Posterior cingulate gyrus (tissue), 11 donors: ENCODE measurements at places on chromosomes 2 and 18.

- DNase-seq: no peak
Measured at GRCh38 chr18:66325251-66325650, 278.6 kb downstream of the CDH19 start.

DNA sequence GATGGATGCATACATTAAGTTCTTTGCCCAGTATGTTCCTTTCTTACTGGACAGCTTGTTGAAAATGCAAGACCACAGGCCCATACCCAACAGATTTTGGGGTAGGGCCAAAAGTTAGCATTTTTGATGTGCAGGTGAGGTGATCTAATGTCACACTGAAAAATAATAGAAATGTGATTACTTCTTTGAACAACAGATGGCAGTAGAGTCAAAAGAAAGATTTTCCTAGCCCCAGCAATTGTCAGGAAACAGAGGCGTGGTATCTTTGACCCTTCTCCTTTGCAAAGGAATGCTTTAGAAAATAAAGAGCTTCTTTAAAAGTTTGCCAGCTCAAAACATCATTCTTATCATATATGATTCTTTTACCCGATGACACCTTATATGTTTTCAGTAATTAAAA is 343.6 kb upstream of the SYT4 start:
- no peak for DNase-seq

GRCh38 chr2:71742953-71743601 is 289.7 kb downstream of the DYSF start:
- DNase-seq: no peak

- DNase-seq: no peak
Measured at GRCh38 chr2:239047420-239047819, 199.5 kb downstream of the TWIST2 start.

DNA sequence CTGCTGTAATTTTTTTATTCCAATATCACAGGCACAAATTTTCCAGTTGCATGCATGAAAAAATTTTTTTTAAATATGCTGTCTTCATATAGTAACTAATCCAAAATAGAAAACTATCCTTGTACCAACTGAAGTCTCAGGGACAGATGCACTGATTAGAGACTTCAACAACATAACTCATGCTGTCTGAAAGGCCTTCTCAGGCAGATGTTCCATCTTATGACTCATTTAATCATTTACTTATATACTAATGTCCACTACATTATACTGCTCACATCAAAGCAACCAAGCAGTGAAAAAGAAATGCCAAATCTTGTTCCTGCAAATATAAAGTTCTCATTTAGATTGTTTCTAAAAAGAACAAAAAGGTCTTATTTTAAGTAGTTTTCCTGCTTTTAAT is 53.1 kb downstream of the OLA1 start:
- no peak for DNase-seq

GRCh38 chr2:174339561-174340399 is 5.0 kb downstream of the SP9 start:
- DNase-seq: no peak

GRCh38 chr2:121754851-121755236 is 607 bp upstream of the TSN start:
- no peak for DNase-seq

DNA sequence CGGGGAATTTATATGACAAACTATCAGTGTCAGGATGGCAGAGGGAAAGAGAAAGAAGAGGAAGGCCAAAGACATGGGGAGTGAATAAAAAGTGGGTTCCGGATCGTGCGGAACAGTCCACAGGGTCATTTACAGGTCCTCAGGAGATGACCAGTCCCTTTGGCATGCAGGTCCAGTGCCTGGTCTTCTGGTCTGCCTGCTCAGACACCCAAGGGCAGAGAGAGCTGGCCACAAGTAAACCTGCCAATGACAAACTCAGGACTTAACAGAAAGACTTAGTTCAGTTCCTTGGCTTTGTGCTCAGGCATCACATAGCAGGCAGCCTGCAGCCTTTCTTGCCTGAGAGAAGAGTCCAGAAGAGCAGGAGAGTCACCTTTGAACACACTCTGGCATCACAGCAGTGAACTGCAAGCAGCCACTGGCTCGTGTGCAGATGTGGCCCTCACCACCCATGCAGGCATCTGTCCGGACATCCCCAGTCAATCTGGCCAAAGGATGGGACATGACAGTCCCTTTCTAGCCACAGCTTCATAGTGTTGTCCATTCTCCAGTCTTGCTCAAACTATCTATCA is 14.0 kb downstream of the TMEM127 start:
- no peak for DNase-seq

GRCh38 chr2:47288864-47289263 is 114.1 kb upstream of the MSH2 start:
- no peak for DNase-seq

DNA sequence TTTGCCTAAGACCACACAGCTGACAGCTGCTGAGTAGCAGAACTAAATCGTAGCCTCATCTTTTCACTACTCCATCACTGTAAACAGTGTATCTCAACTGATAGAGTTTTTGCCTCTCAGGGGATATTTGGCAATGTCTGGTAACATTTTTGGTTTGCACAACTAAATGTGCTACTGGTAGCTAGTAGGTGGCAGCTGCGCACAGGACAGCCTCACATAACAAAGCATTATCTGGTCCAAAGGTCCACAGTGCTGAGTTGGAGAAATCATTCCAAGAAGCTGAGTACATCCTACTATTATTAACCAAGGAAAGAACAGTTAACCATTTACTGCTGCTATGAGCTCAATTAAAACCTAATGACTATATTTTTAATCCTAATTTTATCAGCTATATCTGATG is 6.1 kb upstream of the CCDC102B start:
- no peak for DNase-seq

DNA sequence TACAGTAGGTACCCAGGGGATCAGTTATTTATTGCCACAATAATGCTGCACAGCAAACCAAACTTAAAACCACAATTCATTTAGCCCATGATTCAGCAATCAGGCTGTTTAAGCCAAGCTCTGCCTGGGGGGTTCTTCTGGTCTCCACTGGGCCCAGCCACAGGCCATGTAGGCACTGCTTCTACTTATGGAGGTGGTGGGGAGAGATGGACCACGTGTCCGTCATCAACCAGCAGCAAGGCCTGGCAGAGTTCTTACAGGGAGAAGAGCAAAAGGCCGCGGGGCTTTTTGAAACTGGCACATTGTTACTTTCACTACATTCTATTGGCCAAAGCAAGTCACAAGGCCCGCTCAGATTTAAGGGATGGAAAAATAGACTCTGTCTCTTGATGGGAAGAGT is 76.3 kb upstream of the DAPL1 start:
- DNase-seq: no peak

GRCh38 chr18:52979892-52980291 is 639.9 kb downstream of the DCC start:
- DNase-seq: no peak

DNA sequence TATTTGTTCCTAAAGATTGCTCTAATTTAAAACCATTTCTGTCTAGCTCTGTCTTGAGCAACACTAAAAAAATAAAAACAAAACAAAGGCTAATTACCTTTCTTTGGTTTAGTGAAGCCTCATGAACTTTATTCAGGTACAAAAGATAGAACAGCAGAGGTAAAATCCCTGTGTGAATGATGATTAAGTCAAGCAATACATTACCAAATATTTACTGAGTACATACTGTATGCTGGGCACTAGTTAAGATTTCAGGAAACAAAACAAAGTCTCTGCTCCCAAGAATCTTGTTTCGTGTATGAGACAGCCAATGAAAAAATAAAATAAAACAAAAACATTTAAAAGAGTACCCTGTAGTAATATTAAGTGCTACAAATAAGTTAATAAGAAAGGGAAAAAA is 257.5 kb downstream of the RND3 start:
- DNase-seq: no peak

GRCh38 chr2:173851141-173851641 is 114.0 kb downstream of the SP3 start:
- peak; percentile 21 for DNase-seq

DNA sequence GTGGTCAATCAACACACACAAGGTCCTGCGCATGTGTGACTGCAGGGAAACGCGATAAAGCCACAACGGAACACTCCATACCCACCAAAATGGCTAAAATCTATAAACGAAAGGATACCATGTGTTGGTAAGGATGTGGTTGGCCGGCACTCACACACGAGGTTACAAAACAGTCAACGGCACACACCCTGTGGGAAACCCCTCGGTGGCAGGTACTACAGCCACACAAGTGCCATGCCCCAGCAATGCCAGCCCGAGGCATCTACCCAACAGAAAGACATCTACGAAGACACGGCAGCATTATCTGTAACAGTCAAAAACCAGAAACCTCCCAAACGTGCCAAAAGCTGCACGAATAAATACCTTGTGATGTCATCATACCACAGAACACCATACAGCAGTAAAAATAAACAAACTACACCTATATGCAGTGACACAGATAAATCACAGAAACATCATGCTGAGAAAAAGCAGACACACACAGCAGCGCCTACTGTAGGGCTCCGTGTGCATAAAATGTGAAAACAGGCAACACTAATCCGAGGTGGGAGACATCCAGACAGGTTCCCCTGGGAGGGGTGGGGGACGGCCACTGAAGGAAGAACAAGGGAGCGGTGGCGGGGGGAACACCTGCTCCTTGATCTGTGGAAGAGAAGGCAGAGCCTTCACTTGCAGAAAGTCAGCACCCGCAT is 36.7 kb downstream of the HDAC4 start:
- no peak for DNase-seq

DNA sequence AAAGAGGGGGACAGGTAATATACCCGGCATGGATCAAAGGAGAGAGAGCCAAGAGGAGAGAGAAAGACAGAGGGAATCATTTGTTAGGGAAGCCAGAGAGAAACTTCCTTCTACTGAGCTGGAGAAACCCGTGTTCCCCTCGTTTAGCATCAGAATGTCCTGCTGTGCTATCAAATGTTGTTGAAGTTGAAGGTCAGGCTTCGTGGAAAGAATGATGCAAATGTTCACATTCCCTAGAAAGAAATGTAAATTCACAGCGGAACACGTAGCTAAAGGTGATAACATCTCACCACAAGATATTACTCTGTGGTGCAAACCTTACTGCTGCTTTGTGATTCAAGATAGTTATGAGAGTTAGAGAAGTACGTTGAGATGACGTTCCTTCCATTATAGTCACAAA is 258.1 kb downstream of the LNPK start:
- no peak for DNase-seq

DNA sequence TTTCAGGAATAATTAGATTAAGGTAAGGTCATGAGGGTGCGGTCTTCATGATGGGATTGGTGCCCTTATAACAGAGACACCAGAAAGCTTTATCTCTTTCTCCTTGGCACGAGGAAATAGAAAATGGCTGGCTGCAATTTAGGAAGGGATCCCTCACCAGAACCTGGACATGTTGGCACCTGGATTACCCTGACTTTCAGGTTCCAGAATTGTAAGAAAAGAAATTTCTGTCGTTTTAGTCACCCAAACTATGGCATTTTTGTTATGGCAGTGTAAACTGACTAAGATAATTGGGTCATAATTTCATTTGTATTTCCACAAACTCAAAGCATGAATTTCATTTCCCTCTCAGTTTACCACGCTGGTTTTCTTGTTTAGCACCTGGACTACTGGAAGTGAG is 473.6 kb downstream of the PTH2R start:
- DNase-seq: no peak

DNA sequence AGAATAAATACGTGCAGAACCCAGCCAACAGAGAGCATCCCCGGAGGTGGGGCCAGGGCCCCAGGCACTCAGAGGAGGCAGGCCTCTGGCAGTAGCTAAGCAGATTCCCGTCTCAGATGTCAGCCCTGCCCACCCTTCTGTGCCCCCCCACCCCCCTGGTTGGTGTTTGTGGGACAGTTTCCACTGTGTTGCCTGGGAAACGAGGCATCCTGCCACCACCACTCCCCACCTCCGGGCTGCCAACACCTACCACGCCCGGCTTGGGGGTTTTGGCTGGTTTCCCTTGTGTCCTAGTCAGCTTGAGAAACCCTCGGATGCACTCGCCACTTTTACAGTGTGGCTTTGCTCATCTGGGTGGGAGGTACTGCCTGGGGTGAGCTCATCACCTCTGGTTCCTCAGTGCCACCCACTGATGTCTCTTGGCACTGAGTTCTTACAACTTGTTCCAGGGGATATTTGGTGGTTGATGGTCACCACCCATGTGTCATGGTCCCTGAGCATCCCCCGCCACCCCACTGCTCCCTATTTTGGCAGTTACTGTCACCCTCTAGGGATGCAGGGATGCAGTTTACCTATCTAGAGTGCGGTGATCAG is 72.4 kb upstream of the YWHAQ start:
- no peak for DNase-seq

- no peak for DNase-seq
Measured at GRCh38 chr18:54737986-54738385, 90.3 kb upstream of the RAB27B start.

DNA sequence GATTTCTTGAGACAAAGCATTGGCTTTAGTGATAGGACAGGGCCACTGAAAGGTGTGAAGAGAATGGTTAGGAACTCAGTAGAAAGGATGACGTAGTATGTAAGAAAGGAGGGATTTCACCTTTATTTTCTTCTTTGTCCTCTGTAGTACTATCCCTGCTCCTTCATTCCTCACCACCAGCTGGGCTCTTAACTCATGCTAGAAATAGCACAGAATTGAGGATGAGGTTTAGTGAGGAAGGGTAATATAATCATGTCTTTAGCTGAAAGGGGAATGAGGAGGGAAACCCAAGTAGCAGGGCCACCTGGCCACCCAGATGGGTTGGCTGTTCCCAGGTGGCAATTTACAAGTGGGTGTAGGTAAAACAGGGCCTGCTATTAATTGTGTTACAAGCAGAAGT is 15.2 kb downstream of the ACVR2A start:
- DNase-seq: no peak

- DNase-seq: no peak
Measured at GRCh38 chr2:211203986-211204385, 647.6 kb downstream of the CPS1 start.

GRCh38 chr18:24995056-24995455 is 356.9 kb downstream of the ZNF521 start:
- DNase-seq: no peak

- DNase-seq: no peak
Measured at GRCh38 chr2:10954416-10954815, 42.7 kb downstream of the KCNF1 start.

GRCh38 chr2:31249009-31249690 is 15.2 kb downstream of the EHD3 start:
- no peak for DNase-seq

DNA sequence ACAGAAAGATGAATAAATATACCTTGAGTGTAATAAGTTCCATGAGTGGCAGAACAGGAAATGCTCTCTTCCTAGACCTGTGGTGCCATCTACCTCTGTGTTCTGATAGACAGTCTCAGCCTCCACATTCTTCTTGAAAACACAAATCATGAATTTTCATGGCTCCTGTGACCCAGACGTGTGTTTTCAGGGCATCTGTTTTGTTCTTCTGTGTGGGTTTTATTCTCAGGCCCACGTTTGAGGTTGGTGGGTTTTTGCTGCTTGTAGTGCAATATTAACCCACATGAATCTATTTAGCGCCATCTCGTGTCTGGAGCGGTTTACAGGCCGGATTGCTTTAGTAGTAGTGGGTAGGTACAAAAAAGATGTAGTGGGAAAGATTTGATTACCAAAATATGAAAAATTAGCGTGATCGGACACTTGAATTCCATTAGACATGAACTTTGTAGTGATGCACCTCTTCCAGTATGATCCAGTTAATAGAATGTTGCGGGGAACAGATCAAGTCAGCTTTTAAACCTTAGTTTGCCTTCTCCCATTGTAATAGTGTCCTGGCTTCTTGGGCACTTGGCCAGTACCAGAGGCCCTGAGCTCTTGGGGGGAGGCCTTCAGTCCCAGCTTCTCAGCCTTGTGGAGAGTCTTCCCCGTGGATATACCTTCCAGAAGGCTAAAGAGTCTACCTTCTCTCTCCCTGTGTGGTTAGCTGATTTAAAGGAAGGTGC is 256.5 kb downstream of the TPGS2 start:
- DNase-seq: no peak
